Type B pancreatic cell (in vitro differentiated cells): ENCODE measurements at places on chromosomes 1 and 21. TPM values are rescaled to one million over a fixed set of nuclear protein-coding genes. Genes with fewer than 3 reads are reported as not detected.

Gene RGS13
- total RNA-seq, result 0.19 TPM in 1 of 2 replicates, not detected in the other

Gene ELAPOR1
- total RNA-seq, result 25.6 and 27.4 TPM in 2 replicates

Gene PRAMEF1
- not detected in 2 replicates for total RNA-seq

Gene ERG
- total RNA-seq, result 6.8 TPM in 1 of 2 replicates, not detected in the other

Gene LELP1
- total RNA-seq, result not detected in 2 replicates

Gene BGLAP
- 0.64 and 3.1 TPM in 2 replicates for total RNA-seq

Gene ALPL
- total RNA-seq, result 2.5 and 43.1 TPM in 2 replicates

Gene AMPD1
- total RNA-seq, result not detected in 2 replicates

Gene CD5L
- not detected in 2 replicates for total RNA-seq

Gene FAF1
- total RNA-seq, result 49.9 and 60.8 TPM in 2 replicates

GRCh38 chr1:201705389-201705788, 123.6 kb upstream of the IPO9 start:
- no peak for DNase-seq
- no peaks in the 10 kb centered on the region for H3K27me3 ChIP-seq
- no peak overlapping the region for H3K4me3 ChIP-seq
- no peak overlapping the region for H3K27ac ChIP-seq

- H3K4me3 ChIP-seq, result peak overlapping the region; percentile 3
- no peaks in the 10 kb centered on the region for H3K36me3 ChIP-seq
- H3K27ac ChIP-seq, result no peak overlapping the region
Observed at GRCh38 chr1:11341901-11342552, 69.0 kb downstream of the UBIAD1 start.

DNA sequence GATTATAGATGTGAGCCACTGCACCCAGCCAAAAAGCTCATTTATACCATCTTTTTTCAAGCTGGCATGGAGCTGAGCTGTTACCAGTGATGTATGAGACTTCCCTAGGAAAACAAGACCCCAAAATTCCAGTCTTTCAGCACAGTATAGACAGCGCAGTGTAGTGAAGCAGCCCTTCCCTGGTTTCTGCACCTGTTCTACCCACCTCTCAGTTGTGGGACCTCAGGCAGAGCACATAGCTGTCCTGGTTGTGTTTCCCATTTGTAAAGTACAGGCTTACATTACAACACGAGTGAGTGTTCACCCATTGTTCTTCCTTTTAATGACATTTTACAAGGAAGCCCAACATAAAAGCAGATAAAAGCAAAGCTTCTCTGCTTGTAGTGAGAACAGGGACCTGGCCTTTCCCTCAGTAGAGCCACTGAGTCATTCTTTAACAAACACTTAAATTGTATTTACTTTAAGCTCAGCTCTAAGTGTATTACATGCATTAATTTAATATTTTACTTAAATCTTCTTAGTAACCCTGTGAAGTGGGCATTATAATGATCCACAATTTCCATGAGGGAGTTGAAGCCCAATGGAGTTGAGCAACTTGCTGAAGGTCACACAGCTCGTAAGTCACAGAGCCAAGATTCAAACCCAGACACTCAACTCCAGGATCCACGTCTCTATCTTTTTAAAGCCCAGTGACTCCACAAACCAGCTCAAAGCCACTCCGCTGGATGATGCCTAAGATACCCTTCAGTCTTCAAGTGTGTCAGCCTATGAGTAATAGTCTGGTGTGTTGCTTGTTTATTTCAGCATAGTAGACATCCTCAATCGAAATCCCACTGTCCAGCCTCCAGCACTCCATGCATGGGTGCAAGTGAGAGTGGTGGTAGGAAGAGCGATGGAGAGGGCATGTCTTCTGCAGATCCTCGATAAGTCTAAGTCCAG, 40.5 kb upstream of the CAPZB start:
- no peak overlapping the region for H3K4me3 ChIP-seq
- DNase-seq, result no peak
- H3K27ac ChIP-seq, result no peak overlapping the region
- H3K36me3 ChIP-seq, result no peaks in the 10 kb centered on the region

- DNase-seq, result no peak
- H3K4me3 ChIP-seq, result no peak overlapping the region
- no peak overlapping the region for H3K27ac ChIP-seq
- peaks cover 8% of the 10 kb centered on the region for H3K4me1 ChIP-seq
- no peaks in the 10 kb centered on the region for H3K36me3 ChIP-seq
- H3K27me3 ChIP-seq, result peaks cover 81% of the 10 kb centered on the region
Observed at GRCh38 chr1:44401256-44402228, 3.5 kb upstream of the RNF220 start.

DNA sequence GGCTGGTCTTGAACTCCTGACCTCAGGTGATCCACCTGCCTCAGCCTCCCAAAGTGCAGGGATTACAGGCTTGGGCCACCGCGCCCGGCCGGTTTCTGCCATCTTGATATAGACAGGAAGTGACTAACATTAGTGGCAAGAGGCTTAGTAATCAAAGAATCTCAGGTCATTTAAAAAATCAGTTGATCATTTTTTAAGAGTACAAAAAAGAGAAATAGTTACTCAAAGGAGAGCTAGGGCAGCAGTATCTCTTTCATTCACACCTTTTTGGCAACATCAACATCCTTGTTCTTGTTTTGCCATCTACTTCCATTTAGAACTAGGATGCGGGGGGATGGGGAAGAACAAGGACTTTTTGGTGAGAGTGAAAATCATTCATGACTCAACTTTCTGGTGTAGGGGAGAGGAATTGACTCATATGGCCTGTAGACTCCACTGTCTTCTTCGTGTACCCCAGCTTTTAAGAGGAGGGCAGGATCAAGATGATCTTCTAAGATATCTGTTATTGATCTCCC, 8.8 kb downstream of the FCRLB start:
- peaks cover 13% of the 10 kb centered on the region for H3K4me1 ChIP-seq
- no peaks in the 10 kb centered on the region for H3K36me3 ChIP-seq
- no peak for DNase-seq
- H3K27me3 ChIP-seq, result peaks cover 44% of the 10 kb centered on the region

GRCh38 chr1:156638189-156638985, 3.5 kb upstream of the BCAN start:
- peaks cover 89% of the 10 kb centered on the region for H3K27me3 ChIP-seq
- peaks cover 5% of the 10 kb centered on the region for H3K4me1 ChIP-seq
- H3K27ac ChIP-seq, result no peak overlapping the region
- no peak overlapping the region for H3K4me3 ChIP-seq
- no peaks in the 10 kb centered on the region for H3K36me3 ChIP-seq

GRCh38 chr1:230215529-230215928, 148.5 kb downstream of the GALNT2 start:
- H3K36me3 ChIP-seq, result peaks cover 4% of the 10 kb centered on the region
- DNase-seq, result no peak
- H3K27ac ChIP-seq, result no peak overlapping the region
- H3K27me3 ChIP-seq, result no peaks in the 10 kb centered on the region
- no peak overlapping the region for H3K4me3 ChIP-seq

DNA sequence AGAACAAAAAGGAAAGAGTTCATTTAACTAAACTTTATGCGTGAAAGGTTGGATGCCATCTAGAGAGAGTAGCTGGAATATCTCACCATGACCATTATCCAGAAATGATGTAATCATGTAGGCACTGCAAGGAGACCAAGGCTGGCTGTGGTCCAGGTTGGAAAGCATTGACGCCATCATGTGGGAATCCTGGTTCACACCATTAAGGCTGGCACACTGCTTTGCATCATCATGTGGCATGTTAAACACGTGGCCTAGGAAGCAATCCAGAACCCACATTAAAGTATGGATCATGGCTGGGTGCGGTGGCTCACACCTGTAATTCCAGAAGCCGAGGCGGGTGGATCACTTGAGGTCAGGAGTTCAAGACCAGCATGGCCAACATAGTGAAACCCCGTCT, 4.3 kb downstream of the ADAMTS1 start:
- H3K27ac ChIP-seq, result no peak overlapping the region
- H3K36me3 ChIP-seq, result peaks cover 58% of the 10 kb centered on the region
- peak overlapping the region; percentile 72 for H3K4me3 ChIP-seq
- H3K4me1 ChIP-seq, result peaks cover 32% of the 10 kb centered on the region
- peaks cover 4% of the 10 kb centered on the region for H3K27me3 ChIP-seq
- no peak for DNase-seq

- H3K27ac ChIP-seq, result no peak overlapping the region
- no peak overlapping the region for H3K4me3 ChIP-seq
- no peaks in the 10 kb centered on the region for H3K27me3 ChIP-seq
- no peak for DNase-seq
Observed at GRCh38 chr1:82323144-82323841, 522.6 kb downstream of the ADGRL2 start.

- no peak for DNase-seq
- peaks cover 16% of the 10 kb centered on the region for H3K36me3 ChIP-seq
- no peaks in the 10 kb centered on the region for H3K4me1 ChIP-seq
- no peak overlapping the region for H3K27ac ChIP-seq
- H3K27me3 ChIP-seq, result no peaks in the 10 kb centered on the region
Observed at GRCh38 chr1:62654744-62655143, 33.4 kb downstream of the DOCK7 start.

DNA sequence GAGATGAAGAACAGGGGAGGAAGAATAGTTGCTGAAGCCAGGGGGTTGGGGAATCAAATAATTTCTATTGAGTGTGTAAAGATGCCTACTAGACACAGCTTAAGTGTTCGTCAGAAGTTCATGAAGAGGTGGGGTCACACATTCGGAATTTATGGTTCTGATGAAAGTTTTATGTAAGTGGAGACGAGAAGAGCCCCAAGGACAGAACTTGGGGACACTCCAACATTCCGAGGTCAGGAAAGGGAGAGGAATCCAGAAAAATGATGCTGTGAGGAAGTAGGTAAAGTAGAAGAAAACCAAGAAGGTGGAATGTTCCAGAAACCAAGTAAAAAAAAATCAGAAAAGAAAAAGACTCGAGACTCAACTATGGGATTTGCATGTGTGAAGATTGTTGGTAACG, 272.5 kb downstream of the SIPA1L2 start:
- no peak for DNase-seq
- no peaks in the 10 kb centered on the region for H3K36me3 ChIP-seq
- no peak overlapping the region for H3K4me3 ChIP-seq
- H3K27me3 ChIP-seq, result peaks cover 5% of the 10 kb centered on the region
- no peak overlapping the region for H3K27ac ChIP-seq
- H3K4me1 ChIP-seq, result no peaks in the 10 kb centered on the region

- no peak for DNase-seq
- H3K4me1 ChIP-seq, result peaks cover 33% of the 10 kb centered on the region
- H3K4me3 ChIP-seq, result peak overlapping the region; percentile 99
- H3K27me3 ChIP-seq, result peaks cover 19% of the 10 kb centered on the region
- H3K27ac ChIP-seq, result peak overlapping the region; percentile 82
Observed at GRCh38 chr1:183634429-183635065, 1.0 kb downstream of the ARPC5 start.

GRCh38 chr1:4773226-4773625, 118.8 kb downstream of the AJAP1 start:
- DNase-seq, result no peak
- no peak overlapping the region for H3K4me3 ChIP-seq
- no peak overlapping the region for H3K27ac ChIP-seq
- H3K4me1 ChIP-seq, result no peaks in the 10 kb centered on the region

DNA sequence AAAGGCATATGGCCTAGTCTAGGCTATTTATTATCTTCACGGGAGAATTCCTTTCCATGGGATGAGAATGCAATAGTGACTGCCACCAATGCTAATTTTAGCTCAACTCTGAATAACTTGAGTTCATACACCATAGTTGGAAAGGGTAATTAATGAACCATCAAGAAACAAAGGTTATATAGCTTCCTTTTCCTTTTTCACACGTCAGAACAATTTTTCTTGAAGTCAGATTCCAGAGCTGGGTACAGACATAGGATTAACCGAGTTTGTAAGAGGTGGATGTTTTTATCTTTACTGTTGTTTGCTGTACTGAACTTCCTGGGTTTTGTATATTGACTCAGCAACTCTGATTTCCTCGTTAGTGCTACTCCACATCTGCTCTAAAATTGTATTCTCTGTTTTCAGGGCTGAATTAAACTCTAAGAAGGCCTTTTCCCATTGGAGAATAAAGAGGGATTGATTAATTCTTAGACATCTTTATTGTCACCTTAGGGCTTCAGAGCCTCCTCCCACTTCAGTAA, 262.0 kb downstream of the NUF2 start:
- H3K36me3 ChIP-seq, result no peaks in the 10 kb centered on the region
- H3K27ac ChIP-seq, result no peak overlapping the region
- H3K4me3 ChIP-seq, result no peak overlapping the region
- no peak for DNase-seq
- peaks cover 19% of the 10 kb centered on the region for H3K4me1 ChIP-seq

GRCh38 chr1:171247501-171247900, 793 bp upstream of the FMO1 start:
- H3K36me3 ChIP-seq, result no peaks in the 10 kb centered on the region
- no peak overlapping the region for H3K27ac ChIP-seq
- no peak overlapping the region for H3K4me3 ChIP-seq
- DNase-seq, result no peak

DNA sequence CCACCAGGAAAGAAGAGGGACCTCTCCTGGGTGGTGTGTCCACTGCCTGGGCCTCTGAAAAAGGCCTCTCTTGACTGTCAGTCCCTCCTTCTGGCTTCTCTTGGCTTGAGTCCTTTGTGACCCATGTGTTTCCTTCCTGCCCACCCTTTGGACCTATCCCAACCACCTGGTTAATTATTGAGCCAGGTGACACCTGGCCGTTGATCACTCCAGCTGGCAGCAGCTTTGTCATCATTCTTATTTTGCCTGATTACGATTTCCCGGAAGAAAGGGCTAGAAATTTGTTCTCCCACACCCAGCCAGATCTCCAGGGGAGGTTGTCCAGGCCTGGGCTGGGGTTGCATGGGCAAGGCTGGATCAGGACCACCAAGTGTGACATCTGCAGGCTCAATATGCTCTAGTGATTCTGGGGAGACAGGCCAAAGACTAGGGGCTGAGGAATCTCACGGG, 24.8 kb downstream of the CSF1 start:
- H3K4me3 ChIP-seq, result peak overlapping the region; percentile 41
- peaks cover 4% of the 10 kb centered on the region for H3K36me3 ChIP-seq
- no peaks in the 10 kb centered on the region for H3K27me3 ChIP-seq
- no peak for DNase-seq
- peaks cover 10% of the 10 kb centered on the region for H3K4me1 ChIP-seq

DNA sequence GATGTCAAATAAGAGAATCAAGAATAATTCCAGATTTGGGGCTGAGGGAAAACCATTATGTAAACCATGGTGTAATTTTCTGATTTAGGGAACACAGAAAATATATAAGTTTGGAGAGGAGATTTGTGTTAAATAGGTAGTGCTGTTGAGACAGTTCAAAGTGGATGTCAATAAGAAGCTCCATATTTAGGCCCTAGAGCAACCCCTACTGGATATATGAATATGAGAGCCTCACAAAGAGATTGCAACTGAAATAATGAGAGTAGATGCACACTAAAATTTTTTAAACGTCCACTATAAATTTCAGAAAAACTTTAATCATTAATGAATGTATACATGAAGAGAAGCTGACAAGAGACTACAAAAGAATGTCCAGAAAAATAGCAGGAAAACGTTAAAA, 1447.8 kb upstream of the PRMT6 start:
- no peaks in the 10 kb centered on the region for H3K27me3 ChIP-seq
- no peak overlapping the region for H3K4me3 ChIP-seq
- H3K4me1 ChIP-seq, result no peaks in the 10 kb centered on the region

GRCh38 chr1:15295696-15296095, 48.7 kb downstream of the FHAD1 start:
- peaks cover 4% of the 10 kb centered on the region for H3K4me1 ChIP-seq
- H3K4me3 ChIP-seq, result no peak overlapping the region
- DNase-seq, result no peak

- no peak overlapping the region for H3K4me3 ChIP-seq
- DNase-seq, result no peak
- H3K36me3 ChIP-seq, result no peaks in the 10 kb centered on the region
Observed at GRCh38 chr1:237012361-237012760, 8.1 kb upstream of the MT1HL1 start.

- DNase-seq, result peak; percentile 62
- H3K4me1 ChIP-seq, result peaks cover 6% of the 10 kb centered on the region
- H3K4me3 ChIP-seq, result no peak overlapping the region
- H3K27me3 ChIP-seq, result peaks cover 7% of the 10 kb centered on the region
Observed at GRCh38 chr1:9618909-9619679, 30.4 kb downstream of the TMEM201 start.
